ENCODE measurements at places on chromosomes 4 and X.

DNA sequence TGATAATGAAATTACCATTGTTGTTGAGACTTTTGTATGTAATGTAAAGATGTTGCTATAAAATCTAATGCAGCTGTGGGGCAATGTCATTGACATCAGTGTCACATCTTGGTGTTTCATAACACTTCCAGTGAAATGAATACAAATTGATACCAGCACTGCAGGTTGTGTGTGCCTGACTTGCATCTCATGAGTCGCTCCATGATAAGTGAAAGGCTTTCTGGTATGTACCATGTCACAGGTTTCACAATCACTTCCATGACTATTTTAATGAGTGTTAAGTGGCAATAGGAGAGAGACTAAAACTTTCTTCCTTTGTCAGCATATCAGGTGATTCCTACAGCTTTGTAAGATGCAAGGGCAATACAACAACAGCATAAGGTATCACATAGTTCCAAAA lies 94.4 kb downstream of the ABCB7 start:
- DNase-seq = no peak

DNA sequence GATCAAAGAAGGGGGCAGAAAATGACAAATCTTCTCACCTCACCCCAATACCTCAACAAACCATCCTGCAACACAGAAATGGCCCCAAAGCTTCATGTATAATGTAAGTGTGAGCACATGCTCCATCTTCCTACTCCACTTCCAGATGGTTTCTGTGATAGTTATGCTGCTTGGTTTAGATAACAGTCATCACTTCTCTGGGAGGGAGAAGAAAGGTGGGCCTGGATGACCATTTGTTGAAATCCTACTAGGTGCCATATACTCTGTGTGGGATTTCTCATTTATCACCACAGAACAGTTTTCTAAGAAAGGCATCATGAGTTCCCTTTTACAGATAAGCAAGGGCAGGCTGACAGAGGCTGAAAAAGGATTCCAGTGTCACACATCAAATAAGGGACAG lies 31.3 kb upstream of the NXF3 start:
- no peak for DNase-seq

DNA sequence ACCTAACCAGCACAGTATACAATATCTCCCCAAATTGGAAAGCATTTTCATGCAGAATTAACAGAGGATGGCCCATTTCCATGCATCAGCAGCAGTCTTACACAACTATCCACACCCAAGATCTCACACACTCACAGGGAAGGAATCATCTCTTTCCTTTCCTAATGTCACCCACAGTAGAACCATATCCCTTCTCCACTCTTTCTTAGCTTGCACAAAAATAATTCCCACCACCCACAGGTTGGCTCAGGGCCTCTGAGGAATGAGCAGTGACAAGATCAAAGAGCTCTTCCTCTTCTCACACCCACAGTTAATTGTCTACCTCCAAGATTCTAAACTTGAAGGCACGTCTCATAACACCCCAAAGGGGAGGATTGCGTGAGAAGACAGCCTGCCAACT lies 217.7 kb upstream of the VEGFC start:
- no peak for DNase-seq

DNA sequence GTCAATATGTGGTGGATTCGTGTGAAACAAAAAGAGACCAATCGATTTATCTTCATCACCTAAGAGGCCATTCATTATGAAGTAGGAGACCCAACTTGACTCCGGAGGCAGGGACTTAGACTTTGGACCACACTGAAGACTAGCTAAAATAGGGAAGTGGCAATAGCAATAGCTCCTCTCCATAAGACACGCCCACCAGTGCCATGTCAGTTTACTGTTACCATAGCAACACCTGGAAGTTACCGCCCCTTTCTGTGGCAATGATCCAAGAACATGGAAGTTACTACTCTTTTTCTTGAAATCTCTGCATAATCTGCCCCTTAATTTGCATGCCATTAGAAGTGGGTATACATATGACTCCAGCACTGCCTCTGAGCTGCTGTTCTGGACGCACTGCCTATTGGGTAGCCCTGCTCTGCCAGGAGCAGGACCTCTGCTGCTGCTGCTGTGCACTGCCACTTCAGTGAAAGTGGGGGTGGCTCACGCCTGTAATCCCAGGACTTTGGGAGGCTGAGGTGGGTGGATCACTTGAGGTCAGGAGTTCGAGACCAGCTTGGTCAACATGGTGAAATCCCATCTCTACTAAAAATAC lies 163.2 kb downstream of the PRKX start:
- DNase-seq = no peak

DNA sequence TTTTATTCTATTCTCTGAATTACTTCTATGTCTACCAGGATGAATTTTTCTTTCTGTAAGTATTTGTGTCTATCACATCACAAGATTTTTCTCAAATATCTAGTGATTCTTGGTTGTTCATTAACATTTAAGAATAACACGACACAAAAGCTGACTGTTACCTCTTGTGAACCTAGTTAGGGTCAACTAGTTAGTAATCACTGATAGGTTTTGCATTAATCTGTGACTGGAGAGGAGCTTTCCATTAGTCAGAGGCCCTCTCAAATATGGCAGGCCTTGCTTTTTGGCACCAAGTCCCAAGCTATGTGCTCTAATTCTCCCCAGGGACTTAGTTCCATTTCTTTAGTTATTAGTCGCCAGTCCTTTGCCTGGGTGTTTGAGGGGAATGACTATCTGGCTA lies 259.2 kb downstream of the CFAP299 start:
- no peak for DNase-seq

DNA sequence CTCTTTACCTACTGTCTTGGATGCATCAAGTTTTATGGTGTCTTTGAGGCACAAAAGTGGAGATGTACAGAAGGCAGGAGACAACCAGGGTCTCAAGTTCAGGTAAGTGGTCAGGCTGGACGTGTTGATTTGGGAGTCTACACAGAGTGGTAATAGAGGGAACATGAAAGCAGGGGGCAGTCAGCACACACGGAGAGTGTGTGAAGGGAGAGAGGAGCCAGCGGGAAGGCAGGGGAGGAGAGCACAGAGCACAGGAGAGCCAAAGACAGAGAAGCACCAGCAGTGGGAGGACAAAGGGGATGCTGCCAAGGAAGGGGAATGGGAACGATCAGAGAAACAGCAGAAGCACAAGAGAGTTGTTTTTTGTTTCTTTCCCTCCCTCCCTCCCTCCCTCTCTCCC lies 32.9 kb downstream of the TMEM150C start:
- no peak for DNase-seq

GRCh38 chr4:105896984-105897775 lies 1.9 kb downstream of the NPNT start:
- DNase-seq = no peak

- no peak for DNase-seq
Observed at GRCh38 chrX:17009856-17010625, 63.6 kb downstream of the REPS2 start.

DNA sequence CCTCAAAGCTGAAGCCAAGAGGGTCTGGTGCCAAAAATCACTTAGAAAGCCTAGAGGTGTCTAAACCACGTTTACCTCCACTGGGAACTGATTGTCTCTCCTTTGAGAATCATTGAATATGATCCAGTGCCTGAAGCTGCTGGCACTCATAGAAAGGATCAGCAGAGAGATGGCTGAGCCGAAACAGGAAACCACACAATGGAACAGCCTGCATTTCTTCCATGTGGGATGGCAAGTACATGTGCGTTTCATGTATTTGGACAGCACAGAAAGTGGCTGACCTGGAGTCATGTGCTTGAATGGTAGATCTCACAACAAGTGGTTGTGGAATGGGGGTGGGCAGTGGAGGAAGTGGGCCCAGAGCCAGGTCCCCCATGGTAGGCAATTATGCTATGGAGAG lies 533.7 kb downstream of the INPP4B start:
- no peak for DNase-seq

DNA sequence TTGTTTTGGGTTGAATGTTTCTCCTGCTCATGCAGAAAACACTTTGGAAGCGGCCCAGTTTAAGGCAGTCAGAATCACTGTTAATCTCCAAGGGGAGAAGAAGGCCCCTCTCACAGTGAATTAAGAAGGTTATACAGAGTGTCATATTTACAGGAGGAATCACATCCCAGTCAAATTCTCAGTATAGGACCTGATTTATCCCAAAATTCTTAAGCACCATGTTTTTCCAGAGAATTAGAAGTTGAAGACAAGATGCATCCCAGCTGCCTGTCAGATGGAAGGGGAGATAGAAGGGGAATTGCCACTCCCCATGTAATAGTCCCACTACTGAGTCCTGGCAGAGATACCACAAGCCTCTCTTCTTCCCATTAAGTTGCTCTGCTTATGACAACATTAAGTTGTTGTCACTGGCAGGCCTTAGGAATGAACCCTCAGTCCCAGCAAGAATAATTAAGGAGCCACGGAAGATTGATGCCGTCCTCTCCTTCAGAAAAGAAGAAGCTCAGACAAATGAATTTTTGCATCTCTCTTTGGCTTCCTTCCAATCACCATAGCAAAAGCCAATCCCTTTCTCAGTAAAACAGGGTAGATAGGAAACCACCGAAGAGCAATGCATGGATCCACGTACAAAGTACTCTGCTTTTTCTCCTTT lies 138.4 kb downstream of the LDB2 start:
- no peak for DNase-seq

- no peak for DNase-seq
Observed at GRCh38 chr4:11732155-11732554, 303.5 kb upstream of the HS3ST1 start.

GRCh38 chrX:30309139-30309571 lies at the start of gene NR0B1:
TSS of gene NR0B1 (minus strand) at chrX:30309390. CDS start at chrX:30309363, 27 bp downstream.
- DNase-seq = no peak

GRCh38 chrX:80578517-80579105 lies 158.4 kb downstream of the TENT5D start:
- no peak for DNase-seq

DNA sequence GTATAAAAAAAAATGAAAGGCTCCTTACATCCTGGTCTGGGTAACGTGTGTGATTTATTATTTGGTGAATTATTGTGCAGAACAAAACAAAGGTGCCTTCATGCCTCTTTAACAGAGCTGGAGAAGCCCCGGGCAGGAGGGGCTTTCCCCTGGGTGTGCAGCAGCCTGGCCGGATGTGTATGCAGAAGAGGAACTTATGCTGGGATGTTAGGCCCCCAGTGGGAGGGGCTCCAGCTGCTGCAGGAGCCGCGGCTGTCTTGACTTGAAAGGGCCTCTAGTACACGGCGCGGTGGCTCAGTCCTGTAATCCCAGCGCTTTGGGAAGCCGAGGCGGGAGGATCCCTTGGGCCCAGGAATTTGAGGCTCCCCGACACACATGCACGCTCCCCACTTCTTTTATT lies 16.0 kb downstream of the CCNQ start:
- peak; percentile 46 for DNase-seq

- no peak for DNase-seq
Observed at GRCh38 chr4:69748173-69748572, 12.2 kb downstream of the SULT1B1 start.

- DNase-seq = no peak
Observed at GRCh38 chr4:20831746-20832145, 131.5 kb downstream of the PACRGL start.

- DNase-seq = no peak
Observed at GRCh38 chr4:156362581-156362980, 408.9 kb upstream of the CTSO start.

DNA sequence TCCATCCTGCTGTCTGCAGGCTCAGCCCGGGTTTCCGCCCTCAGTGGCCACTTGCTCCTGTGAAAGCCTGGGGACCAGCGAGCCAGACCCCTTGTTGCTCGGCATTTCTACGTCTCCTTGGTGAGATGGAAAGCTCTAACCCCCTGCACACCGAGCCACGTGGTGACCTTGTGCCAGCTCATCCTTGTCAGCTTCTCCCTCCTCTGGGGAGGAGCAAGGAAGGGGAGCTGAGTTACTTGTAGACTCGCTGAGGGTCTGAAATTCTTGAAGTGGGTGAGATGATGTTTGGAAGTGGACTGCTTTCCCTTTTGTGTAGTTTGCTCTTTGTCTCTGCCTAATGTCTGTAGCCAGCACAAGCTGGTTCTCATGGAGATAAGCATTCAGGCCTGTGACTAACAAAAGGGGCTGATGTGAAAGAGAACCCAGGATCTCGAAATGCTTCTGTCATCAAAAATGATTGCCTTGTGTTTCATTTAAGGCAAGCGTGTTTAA lies 29.3 kb downstream of the RGS12 start:
- no peak for DNase-seq

- DNase-seq = peak; percentile 6
Observed at GRCh38 chr4:80266253-80266901, at the start of gene FGF5. TSS of gene FGF5 (plus strand) at chr4:80266664. CDS start at chr4:80266825, 161 bp downstream.

DNA sequence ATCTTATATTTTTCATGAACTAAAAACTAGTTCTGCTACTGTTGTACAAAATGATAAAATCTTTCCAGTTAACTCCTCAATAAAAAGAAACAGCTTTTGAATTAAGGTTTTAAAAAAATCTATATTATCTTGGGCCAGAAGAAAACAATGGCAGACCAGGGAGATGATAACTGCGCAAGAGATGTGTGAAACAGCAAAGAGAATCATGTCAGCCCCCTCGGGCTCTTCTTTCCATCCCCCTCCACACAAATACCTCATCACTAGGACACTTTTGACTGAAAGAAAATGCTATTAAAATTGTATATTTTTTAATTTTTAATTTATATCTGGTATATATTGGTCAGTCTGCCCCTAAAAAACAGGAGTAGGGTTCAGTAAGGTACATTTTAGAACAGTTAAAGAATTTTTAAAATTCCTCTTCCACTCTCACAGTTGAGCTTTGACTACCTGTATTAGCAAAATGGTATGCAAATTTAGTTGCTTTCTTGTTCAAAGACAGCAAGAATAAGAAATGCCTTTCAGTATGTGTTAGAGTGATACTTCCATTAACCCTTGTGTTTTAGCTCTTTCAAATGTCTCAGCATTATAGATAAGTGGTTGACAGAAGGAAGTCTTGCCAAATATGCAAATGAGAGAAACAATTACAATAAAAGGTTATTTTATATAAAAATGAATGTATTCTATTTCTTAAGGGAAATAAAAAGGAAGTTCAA lies 36.4 kb upstream of the LCORL start:
- no peak for DNase-seq

- DNase-seq = no peak
Observed at GRCh38 chrX:155886409-155886808, 5.3 kb downstream of the VAMP7 start.

GRCh38 chrX:104972737-104973136 lies 247.8 kb downstream of the TEX13A start:
- no peak for DNase-seq

- no peak for DNase-seq
Observed at GRCh38 chr4:94595880-94596483, 144.2 kb downstream of the PDLIM5 start.

DNA sequence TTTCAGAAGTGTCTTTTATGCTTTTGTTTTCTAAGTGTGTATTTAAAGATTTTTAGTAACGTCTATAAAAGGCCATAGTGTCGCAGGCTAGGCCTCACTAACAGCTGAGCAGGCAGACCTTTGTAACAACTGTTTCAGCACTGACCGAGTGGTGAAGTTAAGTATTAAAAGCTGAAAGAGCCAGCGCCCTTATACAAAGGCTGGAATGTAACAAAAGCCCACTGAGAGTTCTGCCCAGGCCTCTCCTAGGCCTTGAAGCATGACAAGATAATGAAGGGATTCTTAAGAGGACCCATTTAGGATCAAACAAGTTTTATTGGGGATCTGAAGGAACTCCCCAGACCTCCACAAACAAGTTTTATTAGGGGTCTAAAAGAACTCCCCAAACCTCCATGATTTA lies 722.5 kb upstream of the PRKX start:
- no peak for DNase-seq

All from stimulated activated CD4-positive, alpha-beta T cell treated with anti-CD3 and anti-CD28 coated beads, Interleukin-2, amount 100 ng/mL, for 48 hours (primary cell).